ENCODE measurements at places on chromosomes 11 and 22.

GRCh38 chr22:25663654-25664053 lies 78.3 kb upstream of the MYO18B start:
- no peak for DNase-seq

DNA sequence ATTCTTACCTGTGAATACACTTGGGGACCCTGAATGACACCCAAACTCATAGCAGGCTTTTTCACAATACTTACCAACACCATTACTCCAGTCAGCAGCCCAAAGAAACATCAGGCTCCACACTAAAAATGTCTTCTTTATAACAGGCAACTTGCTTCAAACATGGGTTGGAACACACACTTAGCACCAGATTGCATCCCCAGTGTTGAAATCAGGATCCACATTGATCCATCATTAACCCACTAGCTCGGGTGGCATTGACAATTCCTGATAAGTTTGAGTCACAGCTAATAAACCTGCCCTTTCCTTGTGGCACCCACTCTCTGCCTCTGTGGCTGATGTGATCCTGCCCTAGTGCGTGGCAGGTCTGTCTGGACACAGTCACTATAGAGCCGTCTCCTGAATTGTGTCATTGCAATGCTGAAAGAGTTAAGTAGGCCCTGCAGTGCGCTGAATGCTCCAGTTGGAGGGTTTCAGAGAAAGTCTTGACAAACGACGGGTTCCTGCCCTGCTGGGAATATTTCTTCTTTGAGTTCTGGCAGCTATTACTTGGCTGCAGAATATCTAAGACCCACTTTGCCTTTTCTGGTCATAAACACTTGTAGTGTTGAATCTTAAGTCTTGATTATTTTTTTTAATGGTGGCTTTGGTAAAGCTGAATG lies 19.6 kb upstream of the C11orf96 start:
- DNase-seq = no peak

GRCh38 chr11:48006301-48006992 lies 26.1 kb downstream of the PTPRJ start:
- DNase-seq = peak; percentile 88

DNA sequence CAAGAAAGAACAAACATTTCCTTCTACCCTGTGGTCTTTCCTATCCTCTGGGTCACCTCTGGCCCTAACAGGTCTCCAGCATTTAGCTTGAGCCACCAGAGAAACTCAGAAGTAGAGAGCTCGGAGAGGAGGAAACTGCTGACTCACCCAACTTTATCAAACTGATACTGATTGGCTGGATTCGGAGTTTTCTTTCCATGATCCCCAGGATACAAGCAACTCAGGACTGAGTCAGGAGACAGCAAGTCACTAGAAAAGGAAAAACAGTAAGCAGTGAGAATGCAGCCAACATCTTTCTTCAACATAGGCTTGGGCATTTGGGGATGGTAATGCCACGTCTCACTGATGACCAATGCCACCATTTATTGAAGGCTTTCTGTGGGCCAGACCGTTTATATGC lies 32.7 kb downstream of the THOC5 start:
- DNase-seq = no peak

- DNase-seq = no peak
Measured at GRCh38 chr11:13949876-13950275, 12.6 kb upstream of the SPON1 start.

- DNase-seq = peak; percentile 8
Measured at GRCh38 chr22:49971232-49972162, 10.9 kb downstream of the PIM3 start.

DNA sequence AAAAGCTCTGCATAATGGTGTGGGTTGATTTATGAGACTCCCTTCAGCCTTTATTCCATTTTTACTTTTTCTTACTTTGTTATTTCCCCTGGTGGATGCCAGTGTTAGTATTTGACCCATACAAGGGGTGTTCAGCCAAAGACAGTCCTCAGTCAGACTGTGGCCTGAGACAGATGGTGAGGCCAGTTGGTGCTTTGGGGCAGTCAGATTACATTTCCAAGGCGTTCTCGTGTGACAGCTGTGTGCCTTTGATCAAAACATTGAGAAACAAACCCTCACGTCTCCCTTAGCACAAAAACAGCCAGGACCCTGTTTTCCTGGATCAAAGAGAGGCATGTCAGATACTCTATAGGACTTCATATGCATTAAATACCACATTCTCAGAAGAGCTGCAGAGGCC lies 31.3 kb upstream of the SLN start:
- DNase-seq = no peak

GRCh38 chr11:96315476-96315875 lies 27.5 kb downstream of the MAML2 start:
- DNase-seq = no peak

- DNase-seq = no peak
Measured at GRCh38 chr11:19161651-19162050, 40.1 kb downstream of the CSRP3 start.

- no peak for DNase-seq
Measured at GRCh38 chr22:22944268-22944985, 56.8 kb downstream of the IGLL5 start.
